ENCODE measurements at places on chromosomes 7 and 10.

DNA sequence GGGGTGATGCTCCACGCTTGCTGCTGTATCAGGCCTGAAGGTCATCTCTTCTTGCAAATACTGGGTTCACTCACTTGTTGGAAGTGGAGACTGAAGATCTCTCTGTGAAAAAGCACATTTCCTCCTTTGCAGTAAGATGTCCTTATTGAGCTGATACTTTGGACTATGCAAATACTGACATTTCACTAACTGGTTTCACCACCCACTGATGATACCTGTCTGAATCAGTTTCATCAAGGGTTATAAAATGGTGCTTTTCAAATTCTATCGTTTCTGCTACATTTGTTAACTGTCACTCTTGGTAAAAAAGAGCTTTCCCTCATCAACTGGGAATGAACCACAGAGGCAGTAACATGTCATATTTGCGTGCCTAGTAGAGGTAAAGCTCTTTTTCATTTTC, 35.5 kb downstream of the RAB19 start:
- no peak for DNase-seq

- no peak for DNase-seq
These were observed 33.4 kb upstream of the C1GALT1 start for GRCh38 chr7:7148798-7149481.

DNA sequence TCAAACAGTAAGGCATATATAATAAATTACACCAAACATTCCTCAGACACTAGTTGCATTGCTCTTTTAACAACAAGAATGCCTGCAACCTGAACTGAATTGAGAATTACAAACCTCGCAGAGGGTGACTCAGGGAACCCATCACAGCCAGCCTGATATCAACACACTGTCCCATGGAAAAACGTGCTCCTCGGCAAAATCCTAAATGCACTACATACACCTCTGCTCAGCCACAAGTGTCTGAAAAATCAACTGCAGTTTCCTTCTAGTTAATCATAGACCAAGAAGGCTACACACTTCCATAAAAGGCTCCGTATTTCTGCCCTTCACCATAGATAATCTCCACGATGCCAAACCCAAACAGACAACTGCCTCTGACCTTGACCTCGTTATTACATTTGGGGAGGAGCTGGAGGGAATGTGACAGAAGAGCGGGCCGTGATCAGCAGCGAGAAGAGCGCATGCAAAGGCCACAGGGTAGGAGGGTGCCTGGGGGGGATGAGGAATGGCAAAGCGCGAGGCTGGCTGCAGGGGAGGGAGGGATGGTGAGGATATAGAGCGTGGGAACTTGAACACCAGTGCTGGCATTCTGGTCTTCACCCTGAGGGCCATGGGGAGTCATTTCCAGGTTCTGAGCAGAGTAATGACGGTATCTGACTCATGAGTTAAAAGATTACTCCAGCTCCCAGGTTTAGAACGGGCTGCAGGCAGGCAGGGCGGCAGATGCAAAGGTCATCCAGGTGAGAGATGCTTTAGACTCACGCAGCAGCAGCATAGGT, 201.9 kb upstream of the FRMD4A start:
- no peak for DNase-seq

DNA sequence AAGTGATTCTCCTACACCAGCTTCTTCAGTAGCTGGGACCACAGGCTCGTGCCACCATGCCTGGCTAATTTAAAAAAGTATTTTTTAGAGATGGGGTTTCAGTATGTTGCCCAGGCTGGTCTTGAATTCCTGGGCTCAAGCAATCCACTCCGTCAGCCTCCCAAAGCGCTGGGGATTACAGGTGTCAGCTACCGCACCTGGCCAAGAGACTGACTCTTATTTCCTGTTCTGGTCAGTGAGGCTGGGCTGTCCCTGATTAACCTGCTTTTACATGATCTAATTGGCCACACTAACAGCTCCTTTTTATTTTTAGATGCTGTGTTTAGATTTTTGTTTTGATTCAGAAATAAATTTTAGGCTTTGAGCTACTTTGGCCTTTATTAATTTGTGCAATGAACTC, 203.9 kb downstream of the NXPH1 start:
- DNase-seq: no peak

- DNase-seq: no peak
These were observed 25.6 kb downstream of the TMEM196 start for GRCh38 chr7:19747740-19748339.

GRCh38 chr7:94330269-94331020, 64.2 kb upstream of the COL1A2 start:
- DNase-seq: no peak

DNA sequence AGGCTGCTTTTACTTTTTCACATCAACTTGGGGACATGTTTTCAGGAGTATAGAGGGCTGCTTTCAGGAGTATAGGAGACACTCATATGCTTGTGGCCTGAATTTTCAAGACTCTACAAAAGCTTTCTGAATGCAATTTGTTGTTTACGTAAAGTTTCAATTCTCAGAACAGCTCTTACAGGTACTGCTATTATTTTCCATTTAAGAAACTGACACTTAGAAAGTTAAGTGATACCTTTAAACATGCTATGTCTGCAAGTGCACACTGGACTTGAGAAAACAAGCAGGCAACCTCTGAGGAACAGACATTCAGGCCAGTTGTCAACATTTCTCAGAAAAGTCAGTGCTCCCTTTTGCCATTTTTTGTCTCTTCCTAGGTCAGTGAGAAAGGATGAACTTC, 70.0 kb upstream of the PHYHIPL start:
- no peak for DNase-seq

DNA sequence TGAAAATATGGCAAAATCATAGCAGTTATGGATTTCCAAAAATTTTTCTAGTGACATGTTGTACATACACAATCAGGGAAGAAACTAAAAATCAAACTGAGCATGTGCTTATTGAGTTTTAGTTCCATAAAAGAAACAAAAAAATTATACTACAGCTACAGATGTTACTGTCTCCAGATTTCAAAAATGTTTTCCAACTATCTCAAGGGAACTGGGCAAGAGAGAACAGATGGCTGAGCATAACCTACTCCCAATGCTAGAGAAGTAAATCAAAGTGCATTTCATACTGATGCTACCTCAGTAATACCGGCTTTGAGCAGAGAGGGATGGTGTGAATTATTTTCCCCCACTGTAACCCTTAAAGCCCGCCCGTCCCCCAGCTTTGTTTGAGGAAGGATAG, 40.7 kb upstream of the KMT2C start:
- no peak for DNase-seq

DNA sequence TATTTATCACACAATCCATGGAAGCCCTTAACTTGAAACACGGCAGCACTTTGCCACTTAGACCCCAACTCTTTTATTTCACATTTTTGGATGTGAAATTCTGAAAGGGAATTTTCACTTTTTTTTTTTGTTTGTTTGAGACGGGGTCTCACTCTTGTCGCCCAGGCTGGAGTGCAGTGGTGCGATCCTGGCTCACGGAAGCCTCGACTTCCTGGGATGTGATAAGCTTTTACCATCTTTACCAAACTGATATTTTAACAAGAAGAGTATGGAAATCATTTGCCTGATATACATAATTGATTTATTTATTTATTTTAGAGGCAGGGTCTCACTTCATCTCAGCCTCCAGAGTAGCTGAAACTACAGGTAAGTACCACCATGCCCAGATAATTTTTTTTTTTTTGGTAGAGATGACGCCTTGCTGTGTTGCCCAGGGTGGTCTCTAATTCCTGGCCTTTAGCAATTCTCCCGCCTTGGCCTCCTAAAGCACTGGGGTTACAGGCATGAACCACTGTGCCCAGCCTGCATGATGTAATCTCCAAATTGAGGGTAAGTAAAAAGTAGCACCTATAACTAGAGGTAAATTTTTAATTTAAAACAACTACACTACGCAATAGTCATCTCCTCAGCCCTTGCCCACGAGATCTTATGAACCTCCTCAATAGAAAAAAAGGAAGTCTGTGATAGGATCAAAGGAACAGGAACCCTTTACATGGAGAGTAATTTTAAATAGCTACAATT, 180.7 kb upstream of the KLF14 start:
- no peak for DNase-seq

- DNase-seq: no peak
These were observed 82.3 kb downstream of the AOAH start for GRCh38 chr7:36642010-36642409.

DNA sequence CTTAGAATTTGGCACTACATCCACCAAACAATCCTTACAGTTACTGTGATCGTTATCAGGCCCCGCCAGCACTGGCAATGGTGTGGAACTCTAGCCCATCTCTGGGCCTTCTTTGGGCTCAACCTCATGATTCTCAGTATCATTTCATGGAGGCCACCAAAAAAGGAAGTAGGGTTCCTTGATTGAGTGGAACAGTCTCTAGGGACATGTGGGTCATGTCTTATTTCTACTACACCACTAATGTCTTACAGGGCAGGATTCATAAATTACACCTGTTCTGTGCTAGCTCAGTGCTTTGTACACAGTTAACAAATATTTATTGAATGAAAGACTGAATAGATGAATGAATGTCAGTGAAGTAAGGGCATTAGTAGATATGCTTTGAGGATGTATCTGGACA, 53.9 kb downstream of the AP3M1 start:
- no peak for DNase-seq

GRCh38 chr7:149827089-149827981, 10.8 kb upstream of the ZNF862 start:
- peak; percentile 7 for DNase-seq

GRCh38 chr10:51063659-51064535, 10.4 kb upstream of the PRKG1 start:
- no peak for DNase-seq

DNA sequence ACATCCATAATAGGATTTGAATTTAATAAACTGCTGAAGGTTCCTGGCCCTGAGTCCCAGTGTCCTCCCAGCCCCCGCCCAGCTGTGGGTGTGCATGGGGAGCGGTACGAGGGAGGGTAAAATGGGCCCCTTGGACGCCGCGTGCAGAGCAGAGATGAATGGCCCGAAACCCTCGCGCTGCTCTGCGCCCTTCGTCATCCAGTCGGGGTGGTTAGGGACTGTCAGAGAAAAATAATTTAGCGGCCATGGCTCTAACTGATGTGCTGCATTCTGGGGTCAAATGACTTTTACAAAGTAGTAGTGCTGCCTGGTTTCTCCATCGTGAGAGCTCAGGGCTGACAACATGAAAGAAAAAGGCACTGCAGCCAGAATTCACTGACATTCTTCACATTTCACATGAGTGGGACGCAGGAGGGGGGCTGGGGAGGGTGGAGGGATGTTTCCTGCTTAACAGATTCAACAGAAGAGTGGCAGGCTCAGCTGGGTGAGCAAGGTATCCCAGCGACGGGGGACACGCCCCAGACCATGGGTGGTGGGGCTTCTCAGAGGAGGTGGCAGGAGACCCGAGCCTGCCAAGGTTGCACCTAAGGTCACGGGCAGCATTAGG, 304.5 kb downstream of the WDR37 start:
- DNase-seq: peak; percentile 53

- DNase-seq: no peak
These were observed 23.0 kb downstream of the DOCK1 start for GRCh38 chr10:126928274-126928673.

GRCh38 chr7:84688671-84689070, 494.1 kb upstream of the SEMA3A start:
- no peak for DNase-seq

DNA sequence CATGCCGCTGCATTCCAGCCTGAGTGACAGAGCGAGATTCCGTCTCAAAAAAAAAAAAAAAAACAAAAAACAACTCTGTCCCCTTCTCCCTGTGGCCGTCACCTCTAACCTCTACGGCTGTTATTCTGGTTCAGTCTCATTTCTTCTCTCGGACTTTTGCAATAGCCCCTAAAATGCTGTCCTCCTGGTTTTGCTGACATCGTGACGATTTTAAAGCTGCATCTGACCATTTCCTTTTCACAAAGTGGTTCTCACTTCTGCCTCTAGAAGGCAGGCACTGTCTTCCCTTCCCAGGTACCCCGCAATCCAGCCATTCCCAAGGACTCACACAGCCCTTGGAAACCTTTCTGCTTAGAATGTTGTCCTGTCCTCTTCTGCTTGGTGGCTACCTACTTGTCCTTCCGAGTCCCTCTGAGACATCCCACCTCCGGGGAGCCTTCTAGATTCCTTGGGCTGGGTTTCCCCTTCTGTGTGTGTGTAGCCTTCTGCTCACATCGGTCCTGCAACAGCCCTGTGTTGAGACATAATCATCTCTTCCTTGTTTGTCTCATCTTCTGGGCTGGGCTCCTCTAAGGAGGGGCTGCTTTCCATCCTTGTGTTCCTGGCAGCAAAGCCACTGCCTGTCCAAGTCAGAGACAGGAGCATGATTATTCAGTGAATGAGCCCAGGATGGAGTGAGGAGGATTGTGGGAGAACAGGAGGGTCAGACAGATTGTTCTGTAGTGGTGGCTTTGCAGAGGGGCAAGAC, 83.1 kb downstream of the GRK5 start:
- no peak for DNase-seq

GRCh38 chr10:9900751-9901150, 1116.9 kb upstream of the CELF2 start:
- no peak for DNase-seq

DNA sequence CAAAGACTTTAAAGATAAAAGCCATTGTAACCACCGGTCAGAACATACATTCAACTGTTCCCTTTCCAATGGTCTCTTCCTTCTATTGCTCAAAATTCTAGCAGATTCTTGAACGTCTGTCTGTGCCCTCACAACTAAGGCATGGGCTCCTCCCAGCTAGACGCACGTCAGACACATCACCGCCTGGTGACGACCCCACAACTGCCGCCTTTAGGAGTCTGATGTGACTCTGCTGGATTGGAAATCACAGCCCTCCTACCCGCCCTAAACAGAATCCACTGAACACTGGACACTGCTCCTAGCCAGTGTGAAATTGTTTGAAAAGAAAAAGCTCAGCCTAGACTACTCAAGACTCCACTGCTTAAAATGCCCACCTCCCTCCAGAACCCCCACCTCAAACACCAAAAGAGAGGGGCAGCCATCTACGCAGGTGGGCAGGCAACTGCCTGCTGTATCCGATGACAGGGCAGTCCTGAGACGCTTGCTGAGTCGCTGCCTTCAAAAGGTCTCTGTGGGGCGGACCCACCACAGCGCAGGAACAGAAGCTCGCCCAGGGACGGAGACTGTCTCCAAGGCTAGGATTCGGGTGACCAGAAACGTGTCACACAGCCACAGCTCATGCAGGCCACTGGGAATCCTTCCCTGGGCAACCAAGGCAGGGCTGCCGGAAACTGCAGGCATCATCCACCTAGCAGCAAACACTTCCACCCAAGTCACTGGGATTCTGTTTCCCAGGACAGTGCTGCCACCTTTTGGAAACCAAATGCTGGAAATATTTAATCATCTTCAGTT, 34.7 kb downstream of the GSDME start:
- DNase-seq: no peak

DNA sequence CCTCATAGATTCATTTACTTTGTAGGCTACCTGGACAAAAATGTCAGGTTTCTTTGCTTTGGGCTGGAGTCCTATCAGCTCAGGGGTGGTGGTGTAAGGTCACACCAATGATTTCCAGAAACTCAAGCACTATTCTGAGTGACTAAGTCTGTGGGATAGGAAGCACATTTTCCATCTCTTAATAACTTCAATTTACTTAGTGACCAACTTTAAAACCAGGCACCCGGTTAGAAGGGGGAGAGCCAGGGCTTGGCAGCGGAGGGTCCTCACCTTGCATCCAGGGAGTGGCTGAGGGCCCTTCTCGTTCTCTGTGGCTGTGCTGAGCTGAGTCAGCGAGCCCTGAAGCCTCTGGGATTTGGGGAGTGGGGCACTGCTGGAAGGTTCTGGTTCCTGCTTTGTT, 6.7 kb downstream of the CHST3 start:
- DNase-seq: no peak
